ENCODE measurements at places on chromosomes 3 and 15.

DNA sequence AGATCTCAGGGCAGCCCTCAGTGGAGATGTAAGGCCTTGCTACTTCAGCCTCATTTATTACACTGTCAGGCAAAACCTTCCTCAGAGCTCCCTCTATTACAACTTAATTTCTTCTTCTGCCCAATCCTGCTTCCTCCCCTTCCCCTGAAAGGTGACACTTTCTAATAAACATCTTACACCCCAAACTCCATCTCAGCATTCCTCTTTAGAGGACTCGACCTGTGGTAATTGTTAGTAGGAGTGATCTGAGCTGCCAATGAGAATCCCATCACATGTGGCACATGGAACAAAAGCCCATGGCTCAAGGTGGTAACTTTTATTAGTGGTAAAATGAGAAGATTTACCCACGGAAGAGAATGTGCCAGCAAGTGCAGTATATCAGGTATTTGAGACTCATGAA lies 29.8 kb downstream of the DTWD1 start:
- DNase-seq: no peak

GRCh38 chr3:102827386-102827785 lies 392.6 kb downstream of the ZPLD1 start:
- no peak for DNase-seq

- DNase-seq: no peak
Observed at GRCh38 chr3:86963611-86964010, 27.3 kb downstream of the VGLL3 start.

DNA sequence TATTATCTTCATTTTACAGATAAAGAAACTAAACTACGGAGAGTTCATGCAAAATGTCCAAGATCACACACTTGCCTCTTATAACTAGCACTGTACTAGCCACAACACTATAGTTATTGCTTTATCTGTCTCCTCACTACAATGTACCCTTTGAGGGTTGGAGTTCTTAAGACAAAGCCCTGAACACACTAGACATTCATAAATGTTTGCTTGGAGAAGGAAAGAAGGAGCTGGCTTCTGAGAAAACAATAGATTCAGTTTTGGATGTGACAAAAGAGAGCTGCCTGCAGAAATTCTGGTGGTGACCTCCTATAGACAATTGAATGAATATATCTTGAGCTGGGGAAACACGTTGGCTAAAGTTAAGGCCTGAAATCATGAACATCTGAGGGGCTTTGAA lies 169.9 kb upstream of the ARHGEF26 start:
- no peak for DNase-seq

GRCh38 chr3:119534296-119534695 lies 25.1 kb downstream of the CD80 start:
- DNase-seq: no peak

DNA sequence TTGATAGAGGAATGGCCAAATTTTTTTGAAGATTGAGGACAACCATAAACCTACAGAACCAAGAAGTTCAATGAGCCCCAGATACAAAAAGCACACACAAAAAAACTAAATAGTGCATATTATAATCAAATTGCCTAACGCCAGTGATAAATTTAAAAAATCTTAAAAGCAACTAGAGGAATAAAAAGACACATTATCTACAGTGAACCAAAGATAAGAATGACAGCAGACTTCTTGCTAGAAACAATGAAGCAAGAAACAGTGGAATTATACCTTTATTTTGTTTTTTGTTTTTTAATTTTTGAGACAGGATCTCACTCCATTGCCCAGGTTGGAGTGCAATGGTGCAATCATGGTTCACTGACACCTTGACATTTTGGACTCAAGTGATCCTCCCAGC lies 9.9 kb upstream of the SAMD7 start:
- DNase-seq: no peak

GRCh38 chr15:60251300-60252070 lies 146.3 kb downstream of the ANXA2 start:
- DNase-seq: no peak

GRCh38 chr3:41163421-41163820 lies 35.9 kb upstream of the CTNNB1 start:
- DNase-seq: no peak

DNA sequence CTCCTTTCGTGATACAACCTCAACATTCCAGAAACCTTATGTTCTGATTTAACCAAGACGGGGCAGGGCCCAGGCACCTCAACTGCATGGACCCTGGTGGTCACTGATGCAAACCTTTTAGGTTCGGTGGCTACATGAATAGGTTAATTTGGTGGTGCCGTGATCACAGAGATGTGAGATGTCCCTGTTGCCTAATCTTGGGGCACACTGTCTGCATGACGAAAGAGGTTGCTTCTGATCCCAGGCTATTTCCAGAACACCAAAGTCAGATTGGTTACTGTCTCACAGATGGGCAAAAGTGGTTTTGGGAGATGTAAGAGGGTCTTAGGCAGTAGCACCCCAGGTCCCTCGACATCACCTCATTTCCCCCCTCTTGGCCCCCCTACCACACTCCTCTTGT lies 4.0 kb upstream of the CCR1 start:
- DNase-seq: no peak

DNA sequence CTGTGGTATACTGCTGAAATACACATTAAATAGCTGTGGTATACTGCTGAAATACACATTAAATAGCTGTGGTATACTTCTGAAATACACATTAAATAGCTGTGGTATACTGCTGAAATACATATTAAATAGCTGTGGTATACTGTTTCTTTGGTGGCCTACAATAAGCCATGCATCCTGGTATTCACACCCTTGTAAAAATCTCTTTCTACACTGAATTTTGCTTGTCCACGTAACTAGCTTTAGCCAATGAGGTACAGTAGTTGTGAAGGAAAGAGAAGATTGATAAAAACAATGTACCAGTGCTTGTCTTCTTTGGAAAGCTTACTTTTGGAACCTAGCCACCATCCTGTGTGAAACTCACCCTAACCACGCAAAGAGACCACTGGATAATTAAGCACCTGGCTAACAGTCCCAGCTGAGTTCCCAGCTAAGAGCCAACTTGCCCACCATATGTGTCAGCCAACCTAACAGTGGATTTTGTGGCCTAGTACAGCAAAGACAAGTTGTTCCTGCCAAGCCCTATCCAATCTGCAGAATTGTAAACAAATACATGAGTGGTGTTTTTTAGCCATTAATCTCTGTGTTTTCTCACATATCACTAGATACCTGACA lies 103.4 kb upstream of the MELTF start:
- DNase-seq: no peak

- DNase-seq: no peak
Observed at GRCh38 chr3:165206454-165207266, 10.5 kb upstream of the SLITRK3 start.

DNA sequence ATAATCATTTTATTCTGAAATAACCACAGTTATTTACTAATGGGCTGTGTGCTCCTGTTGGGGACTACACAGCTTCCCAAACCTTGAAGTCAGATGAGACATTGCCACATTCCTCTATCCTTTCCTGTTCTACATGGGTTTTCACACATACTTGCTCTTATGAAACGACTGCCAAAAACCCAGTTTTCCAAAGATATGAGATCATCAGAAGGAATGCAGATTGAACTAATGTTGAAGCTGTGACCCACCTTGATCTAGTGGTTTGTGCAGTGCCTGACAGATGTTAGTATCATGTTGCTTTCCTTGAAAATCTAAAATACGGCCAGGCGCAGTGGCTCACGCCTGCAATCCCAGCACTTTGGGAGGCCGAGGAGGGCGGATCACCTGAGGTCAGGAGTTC lies 144.6 kb downstream of the VGLL4 start:
- DNase-seq: no peak

- DNase-seq: no peak
Observed at GRCh38 chr3:53820756-53821580, 25.3 kb downstream of the CHDH start.

GRCh38 chr3:185732782-185733181 lies 92.1 kb downstream of the IGF2BP2 start:
- DNase-seq: no peak

GRCh38 chr3:51955175-51955892 lies at the start of gene GPR62:
Gene GPR62, plus strand, starts transcription at chr3:51955381. Its CDS starts 272 bp downstream, at chr3:51955653.
- DNase-seq: no peak

GRCh38 chr15:50146632-50147031 lies 27.6 kb upstream of the ATP8B4 start:
- no peak for DNase-seq

DNA sequence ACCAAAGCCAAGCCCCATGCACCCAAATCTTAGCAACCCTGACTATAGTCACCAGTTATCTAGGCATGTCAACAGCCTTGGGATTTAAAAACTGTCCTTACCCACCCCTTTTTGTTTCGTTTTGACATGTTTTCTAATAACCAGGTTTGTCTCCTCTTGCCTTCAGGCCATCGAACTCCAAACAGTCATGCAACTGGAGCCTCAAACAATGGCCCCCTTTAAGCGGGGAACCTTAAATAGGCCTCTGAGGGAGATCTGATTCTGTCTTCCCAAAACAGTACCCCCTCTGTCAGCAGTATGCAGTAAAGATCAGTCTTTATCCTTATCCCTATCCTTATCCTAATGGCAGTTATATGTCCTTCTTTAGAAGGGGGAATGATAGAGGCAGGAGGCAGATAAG lies 105.7 kb downstream of the DPH6 start:
- DNase-seq: no peak

DNA sequence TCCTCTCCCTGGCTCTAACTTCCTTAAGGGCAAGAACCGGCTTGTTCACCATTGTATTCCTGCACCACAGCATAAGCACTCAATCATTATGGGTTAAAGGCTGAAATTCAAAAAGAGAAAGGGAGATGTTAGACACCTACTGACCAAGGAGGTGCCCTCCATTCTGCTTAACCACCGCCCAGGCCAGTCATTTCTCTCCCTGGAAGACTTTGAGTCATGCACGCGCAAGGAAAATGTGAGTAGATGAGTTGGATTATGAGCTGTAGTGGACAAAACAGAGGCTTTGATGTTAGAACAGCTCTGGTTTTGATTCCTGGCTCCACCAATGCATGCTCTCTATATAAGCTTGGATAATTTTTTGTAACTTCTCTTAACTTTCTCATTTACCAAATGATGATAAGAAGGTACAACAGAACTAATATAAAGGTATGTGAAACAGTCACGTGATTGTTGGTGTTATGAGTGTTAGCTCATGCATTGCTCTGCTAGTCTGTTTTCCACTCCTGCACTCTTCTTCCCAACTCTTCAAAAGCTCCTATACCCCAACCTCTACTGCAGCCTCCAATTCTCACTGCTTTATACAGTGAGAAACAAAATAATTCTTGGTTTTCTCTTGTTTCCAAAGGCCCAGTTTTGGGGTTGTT lies 148.4 kb upstream of the ATP11B start:
- DNase-seq: no peak

- DNase-seq: no peak
Observed at GRCh38 chr3:177835917-177836316, 638.6 kb upstream of the TBL1XR1 start.

- no peak for DNase-seq
Observed at GRCh38 chr15:39979606-39980005, 45.7 kb downstream of the EIF2AK4 start.

DNA sequence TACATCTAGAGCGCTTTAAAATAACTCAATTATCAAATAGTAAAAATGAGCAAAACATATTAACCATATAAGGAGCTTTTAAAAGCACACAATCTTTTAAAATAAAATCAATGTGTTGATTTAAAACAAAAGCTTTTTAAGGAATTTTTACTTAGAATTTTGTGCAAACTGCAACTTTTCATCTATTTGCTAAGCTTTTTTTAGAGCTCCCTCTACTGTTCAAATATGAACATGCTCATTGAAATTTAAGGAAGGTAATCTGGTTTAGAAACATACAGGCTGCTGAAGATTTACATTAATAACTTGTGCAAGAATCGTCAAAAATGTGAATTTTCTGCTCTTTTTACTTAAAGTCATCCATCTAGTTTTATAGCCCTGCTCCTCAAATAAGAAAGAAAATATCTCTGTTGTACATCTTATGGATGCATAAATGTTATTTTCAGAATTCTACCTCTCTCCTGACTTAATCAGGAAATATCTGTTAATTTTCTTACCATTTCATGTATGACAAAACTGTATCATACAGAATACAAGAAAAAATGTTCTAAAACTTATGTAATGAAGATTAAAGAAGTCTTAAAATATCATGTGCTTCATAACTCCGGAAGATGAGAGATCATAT lies 469.4 kb upstream of the ROBO2 start:
- DNase-seq: no peak

DNA sequence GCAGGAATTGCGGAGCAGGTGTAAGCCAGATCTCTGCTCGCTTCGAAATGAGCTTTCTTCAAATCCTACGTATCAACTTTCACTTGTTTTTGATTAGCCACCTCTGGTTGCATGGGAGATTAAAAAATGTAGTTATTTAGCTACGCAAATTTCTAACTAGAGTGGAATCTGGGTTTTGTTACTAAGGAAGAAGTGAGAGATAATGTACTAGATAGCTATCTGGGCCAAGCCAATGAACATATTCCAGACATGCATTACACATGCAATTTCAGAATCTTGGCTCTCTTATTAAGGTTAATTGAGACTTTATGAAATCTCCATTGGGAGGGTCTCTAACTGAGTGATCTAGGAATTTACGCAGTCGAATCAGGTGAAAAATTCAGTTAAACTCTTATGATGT lies 765.7 kb downstream of the DIPK2A start:
- no peak for DNase-seq

DNA sequence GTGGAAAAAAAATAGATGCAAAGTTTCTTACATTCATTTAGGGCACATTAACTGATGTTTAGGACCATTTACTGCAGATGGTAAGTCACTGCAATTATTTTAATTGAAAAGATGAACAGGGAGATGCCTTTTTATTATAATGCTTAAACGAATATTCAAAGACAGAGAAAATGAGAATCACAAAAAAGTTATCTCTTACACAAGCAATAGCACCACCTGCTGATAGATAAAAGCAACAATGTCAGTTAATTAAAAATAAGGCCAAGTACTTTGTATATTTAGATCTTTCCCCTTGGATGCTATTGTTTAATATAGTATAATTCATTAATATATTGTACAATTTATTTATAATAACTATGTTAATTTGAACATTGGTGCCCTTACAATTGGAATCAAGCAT lies 55.9 kb downstream of the IFT80 start:
- DNase-seq: no peak
